Hematopoietic multipotent progenitor cell treated with erythropoietin and hydrocortisone succinate and interleukin-3 and kit ligand, for 17 days (in vitro differentiated cells): ENCODE measurements at places on chromosomes 2 and 18.

DNA sequence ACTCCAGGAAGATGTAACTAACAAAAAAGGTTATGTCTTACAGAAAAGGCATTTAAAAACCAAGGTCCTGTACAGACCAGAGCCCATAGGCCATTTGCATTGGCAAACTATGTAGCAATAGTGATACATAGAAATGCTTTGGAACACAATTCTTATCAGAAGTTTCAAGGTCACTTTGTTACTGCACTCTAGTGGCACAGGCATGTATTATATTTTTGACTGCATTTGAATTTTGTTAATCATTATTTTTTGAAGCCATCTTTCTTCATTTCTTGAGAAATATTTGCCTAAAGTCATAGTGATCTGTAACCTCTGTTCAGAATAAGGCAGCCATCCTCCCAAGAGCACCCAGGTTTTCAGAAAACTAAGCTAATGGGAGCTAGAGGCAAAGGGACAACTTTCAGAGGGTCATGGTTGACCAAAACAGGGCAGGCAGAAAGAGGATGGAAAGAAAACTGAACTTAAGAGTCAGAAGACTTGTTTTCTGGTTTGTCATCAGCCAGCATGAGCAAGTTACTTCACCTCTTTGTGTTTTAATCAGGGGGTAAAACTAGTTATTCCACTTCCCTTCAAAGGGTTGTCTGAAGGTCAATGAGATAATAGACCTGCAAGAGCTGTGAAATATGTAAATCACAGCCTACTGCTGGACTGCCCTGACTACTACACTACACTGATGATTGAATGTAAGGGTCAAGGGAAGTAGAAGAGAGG lies 41.5 kb downstream of the SLC38A11 start:
- peak; percentile 17 for DNase-seq

- DNase-seq: no peak
Measured at GRCh38 chr2:233090879-233091278, 30.7 kb downstream of the INPP5D start.

GRCh38 chr2:16330571-16330970 lies 335.1 kb downstream of the CYRIA start:
- DNase-seq: no peak

DNA sequence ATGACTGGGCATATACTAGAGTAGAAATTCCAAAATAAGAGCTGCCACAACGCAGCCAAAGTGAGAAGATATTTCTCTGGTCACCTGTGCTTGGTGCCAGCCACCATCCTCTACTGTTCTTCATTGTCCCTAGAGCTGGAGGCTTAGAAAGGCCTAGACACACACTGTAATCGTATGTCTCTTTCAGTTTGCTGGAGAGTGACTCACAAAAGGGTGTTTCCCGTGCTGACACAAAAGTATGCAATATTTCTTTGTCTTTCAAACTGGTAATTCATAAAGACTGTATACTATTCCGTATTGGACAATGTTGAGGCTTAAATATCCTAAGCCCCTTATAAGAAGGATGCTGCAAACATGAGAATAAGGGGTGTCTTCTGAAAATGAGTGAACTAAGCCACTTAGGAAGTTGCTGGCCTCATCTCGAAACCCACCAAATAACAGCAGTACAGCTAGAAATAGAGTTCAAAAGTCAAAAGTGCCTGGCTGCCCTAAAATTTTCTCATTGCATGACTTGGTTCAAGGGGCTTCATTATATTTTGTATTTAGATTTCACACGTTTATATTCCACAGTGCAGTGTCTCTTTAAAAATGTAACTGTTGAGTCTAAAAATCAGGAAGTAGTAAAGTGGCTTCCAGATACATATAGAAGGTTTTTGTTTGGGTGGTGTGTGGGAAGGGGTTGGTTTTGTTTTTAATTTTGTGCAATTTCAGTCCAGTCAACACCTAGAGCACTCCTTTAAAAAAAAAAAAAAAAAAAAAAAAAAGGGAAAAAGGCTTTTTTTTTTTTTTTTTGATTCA lies 601.1 kb downstream of the ARHGAP15 start:
- DNase-seq: no peak

DNA sequence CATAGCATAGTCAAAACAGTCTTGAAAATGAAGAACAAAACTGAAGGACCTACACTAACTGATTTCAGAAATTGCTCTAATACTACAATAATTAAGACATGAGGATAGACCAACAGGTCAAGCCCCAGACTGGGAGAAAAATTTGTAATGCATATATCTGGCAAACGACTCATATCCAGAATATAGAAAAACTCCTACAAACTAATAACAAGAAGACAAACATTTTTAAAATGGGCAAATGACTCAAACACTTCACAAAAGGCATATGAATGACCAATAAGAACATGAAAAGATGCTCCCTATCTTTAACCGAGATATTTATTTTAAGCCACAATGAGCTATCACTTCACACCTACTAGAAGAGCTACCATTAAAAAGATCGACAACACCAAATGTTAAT lies 14.2 kb downstream of the TGFBRAP1 start:
- no peak for DNase-seq

- DNase-seq: no peak
Measured at GRCh38 chr2:85385746-85386145, 24.4 kb downstream of the CAPG start.
